ENCODE measurements at places on chromosomes 7 and 10.
A peak's percentile ranks its signal among the peaks of the same experiment; 100 is the strongest.

DNA sequence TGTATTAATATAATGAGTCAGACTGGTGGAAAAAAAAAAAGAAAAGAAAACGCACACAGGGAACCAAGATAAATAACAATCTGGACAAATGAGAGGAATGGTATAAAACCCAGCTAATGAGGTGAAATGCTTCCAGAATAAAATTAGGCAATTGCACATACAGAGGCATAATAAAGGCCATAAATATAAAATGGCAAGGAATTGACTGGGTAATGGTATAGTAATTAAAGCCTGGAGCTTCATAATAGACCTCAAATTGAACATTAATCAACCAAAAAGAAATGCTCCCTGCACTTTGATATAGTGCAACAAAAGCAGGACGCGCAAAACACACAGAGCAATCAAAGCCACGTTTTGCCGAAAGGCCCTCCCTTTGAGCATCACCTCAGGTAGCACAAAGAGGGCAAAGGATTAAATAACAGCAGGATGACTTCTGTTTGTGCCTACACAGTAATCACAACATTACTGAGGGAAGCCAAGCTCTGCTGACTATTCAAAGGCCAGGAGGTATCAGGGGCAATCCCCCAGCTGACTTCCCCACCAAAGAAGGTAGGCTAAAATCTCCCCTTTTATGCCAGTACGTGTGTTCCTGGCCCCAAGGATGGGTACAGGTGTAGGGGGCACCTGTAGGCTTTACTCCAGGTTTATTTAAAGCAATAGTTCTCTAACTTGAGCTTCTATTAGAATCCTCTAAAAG, 343.7 kb downstream of the ELMO1 start:
- peak; percentile 24 for DNase-seq

DNA sequence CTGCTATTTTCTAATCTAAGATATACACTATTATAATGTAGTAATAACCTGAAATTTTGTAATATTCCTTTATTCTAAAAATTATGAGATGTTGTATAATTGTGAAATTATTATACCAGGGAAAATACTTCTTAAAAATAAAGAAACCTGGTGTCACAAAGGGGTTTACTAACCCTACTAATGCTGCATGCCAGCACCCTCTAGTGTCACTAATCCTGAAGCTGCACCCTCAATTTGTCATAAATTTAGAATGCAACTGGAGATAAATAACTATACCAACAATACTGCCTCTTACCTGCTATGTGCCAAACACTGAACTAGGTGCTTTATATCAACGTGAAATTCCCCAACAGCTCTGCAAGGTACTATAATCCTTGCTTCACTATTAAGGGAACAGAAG, 30.8 kb downstream of the TM9SF3 start:
- no peak for DNase-seq

DNA sequence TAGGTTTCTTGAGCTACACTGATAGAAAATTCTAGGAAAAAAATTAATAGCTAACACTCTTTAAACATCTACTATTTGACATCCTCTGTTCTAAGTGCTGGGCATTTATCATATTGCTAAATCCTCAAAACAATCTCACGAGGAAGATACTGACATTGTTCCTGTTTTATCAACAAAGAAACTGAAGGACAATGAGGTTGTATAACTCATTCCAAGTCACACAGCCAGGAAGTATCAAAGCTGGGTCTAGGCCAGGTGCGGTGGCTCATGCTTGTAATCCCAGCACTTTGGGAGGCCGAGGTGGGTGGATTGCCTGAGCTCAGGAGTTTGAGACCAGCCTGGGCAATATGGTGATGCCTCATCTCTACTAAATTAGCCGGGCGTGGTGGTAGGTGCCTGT, 51.6 kb upstream of the IL6 start:
- DNase-seq: no peak

- no peak for DNase-seq
Observed at GRCh38 chr7:4115941-4116610, 566.0 kb upstream of the FOXK1 start.

GRCh38 chr10:130553826-130554225, 417.6 kb downstream of the GLRX3 start:
- no peak for DNase-seq

DNA sequence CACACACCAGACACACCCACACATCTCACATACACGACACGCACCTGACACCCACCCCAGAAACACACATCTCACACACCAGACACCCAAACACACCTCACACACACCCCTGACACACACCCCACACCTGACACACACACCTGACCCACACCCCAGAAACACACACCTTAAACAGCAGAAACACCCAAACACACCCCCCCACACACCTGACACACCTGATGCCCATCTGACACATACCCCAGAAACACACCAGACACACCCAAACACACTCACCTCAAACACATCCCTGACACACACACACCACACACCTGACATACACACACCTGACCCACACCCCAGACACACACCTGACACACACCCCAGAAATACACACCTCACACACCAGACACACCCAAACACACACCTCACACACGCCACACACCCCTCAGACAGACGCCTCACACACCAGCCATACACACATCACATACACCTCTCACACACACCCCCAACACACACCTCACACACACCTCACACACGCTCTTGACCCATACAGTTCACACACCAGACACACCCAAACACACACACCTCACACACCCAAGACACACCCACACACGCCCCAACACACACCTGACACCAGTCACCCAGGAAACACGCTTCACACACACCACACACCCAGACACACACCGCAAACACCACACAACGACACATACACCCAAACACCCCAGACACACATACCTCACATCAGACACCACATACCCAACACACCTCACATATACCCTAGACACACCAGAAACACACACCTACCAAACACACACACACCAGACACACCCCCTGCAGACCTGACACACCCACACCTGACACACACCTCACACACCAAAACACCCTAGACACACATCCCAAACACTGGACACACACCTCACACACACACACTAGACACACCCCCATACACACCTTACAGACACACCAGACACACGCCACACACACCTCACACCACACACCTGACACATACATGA, 1.7 kb upstream of the CALY start:
- no peak for DNase-seq

- DNase-seq: no peak
Observed at GRCh38 chr7:17526621-17527020, 228.2 kb downstream of the AHR start.

DNA sequence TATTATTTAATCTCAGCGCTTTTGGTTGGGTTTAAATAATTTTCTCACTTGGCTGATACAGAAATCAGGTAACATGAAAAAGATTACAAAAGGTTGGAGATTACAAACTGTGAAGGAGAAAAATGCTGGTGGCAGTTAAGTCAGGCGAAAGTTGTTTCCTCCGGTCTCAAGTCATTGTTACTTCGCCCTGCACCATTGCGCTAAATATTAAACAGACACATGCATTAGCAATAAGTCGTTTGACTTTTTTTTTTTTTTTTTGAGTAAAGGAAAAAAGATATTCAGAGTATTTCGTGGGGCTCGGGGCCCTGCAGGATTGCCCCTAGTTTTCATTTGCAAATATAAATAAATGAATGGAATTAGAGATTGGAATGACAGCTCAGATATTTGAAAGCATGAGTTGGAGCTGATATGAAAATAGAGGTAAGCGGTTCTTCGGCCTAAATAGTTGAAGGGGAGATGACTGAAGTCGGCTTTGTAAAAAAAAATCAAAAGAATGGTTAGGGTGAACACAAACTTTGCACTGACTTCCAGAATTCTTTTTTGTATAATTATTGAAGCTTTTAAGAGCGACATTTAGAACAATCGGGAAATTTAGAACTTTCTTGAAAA, 914 bp downstream of the SDHAF3 start:
- no peak for DNase-seq

DNA sequence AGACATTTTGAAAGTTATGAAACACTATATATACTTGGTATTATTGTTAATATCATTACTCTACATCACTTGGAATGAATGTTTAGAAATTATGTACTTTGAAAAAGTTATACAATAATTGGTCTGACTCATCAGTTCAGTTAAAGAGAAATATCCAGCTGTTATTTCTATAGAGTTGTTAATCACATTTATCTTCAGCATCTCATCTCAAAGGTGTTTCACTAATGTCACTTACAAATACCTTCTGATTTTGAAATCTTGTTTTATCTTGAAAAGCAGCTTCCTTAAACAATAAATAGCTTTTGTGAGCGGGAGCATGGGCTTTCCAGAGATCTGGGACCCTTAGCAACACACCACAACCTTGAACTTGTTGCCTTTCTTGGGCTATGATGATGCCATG, 205.2 kb downstream of the PCLO start:
- DNase-seq: no peak
